ENCODE measurements at places on chromosomes 7 and 10. TPM values are rescaled to one million over a fixed set of nuclear protein-coding genes. Genes with fewer than 3 reads are reported as not detected.

AKR1B15 gene
- not detected for total RNA-seq

METTL2B gene
- 39.9 TPM for total RNA-seq

USP6NL gene
- 0.70 TPM for total RNA-seq

SLC26A5 gene
- not detected for total RNA-seq

TBX20 gene
- total RNA-seq, result 0.25 TPM

NRBF2 gene
- 22.0 TPM for total RNA-seq

HOXA3 gene
- not detected for total RNA-seq

PSMC2 gene
- 162 TPM for total RNA-seq
